Kidney capillary endothelial cell (primary cell): ENCODE measurements at places on chromosomes 1 and 21.
A peak's percentile ranks its signal among the peaks of the same experiment; 100 is the strongest.

- no peak for DNase-seq
Measured at GRCh38 chr1:89881415-89882058, 60.7 kb downstream of the LRRC8D start.

DNA sequence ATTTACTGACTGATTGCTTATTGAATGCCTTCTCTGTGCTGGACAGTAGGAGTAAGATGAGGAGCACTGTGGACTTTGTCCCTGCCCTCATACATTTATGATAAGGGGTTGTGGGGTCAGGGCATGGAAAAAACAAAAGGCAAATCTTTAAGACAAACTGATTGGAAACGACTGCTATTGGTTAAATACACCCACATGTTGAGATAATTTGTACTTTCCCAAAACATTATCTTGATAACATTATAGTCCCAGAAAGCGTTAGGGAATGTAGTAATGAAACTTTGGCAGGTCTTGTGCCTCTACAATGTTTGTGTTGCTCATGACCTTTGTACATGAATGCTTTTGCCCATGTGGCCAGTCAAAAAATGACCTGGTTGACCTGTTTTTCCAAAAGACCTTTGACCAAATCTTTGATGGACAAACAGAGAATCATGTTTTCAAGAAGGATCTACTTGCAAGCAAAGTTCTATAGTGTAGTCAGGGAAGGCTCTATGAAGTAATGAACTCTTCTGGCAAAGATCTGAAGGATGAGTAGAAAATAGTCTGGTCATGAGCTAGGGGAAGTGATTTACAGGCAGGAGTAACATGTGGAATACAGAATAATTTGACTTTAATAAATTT lies 50.9 kb downstream of the LEPR start:
- DNase-seq = no peak

GRCh38 chr21:46585191-46585953 lies 19.5 kb downstream of the S100B start:
- no peak for DNase-seq

DNA sequence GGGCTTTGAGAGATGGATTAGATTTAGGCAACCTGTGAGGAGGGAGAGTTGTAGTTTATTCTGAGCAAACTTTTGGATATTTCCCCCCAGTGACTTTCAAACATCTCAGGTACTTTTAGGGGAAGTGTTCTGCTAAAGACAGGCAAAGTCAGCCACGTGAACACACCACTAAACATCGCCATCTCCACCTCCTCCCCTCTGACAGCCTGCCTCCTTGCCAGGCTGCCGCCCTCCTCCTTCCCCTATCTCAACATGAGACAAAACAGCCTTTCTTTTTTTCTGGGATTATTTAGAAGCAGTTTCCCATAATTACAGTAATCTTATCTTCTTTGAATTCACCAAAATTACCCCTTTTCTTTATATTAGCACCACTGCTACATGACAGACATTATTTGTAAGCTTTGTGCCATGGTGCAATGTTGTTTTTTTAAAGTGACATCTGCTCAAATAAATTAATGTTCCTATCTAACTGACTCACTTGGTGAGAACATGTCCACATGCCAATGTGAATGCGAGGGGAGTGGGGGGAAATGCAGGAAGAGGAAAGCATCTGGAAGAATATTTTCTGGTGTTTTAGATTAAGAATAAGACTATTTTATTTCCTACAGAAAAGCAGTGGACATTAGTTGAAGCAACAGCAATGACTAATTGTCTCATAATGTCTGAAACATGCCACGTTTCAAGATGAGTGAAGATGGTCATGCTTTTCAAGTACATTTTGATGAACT lies 147.8 kb upstream of the ATP1B1 start:
- peak; percentile 7 for DNase-seq

GRCh38 chr1:240722788-240723187 lies 110.8 kb upstream of the GREM2 start:
- DNase-seq = no peak

DNA sequence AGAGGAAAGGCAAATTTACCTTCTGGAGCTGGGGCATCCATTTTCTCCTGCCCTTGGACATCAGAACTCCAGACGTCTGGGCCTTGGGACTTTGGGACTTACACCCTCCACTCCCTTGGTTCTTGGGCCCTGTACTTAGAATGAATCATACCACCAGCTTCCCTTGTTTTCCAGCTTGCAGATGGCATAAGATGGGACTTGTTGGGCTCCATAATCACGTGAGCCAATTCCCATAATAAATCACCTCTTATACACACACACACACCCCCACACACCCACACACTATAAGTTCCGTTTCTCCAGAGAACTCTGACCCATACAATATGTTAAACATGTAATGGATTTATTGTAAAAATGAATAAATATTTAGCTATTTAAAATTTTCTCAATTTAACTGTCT lies 185.7 kb downstream of the GIPC2 start:
- no peak for DNase-seq

GRCh38 chr1:195236991-195237889 lies 1371.0 kb downstream of the KCNT2 start:
- no peak for DNase-seq

DNA sequence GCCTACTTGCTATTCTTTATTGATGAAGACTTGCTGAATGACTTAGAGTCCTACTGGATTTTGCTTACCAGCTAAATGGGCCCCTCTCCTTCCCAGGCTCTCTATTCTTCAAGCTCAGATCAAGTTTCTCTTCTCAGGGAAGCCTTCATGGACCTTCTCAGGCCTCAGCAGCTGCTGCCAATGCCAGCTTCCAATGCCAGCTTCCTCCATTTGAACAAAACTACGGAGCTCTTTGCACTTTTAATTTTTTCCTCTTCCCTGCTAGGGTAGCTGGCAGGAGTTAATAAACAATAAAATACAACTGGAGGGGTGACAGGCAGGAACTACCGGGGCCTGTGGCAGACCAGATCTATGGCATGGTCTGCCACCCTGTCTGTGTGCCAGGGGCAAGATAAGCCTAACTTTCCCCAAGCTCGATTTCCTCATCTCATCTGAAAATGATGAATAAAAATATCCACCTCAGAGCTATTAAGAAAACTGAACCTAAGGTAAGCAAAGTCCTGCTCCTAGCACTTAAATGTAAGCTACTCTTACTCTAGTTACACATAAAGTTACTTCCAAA lies 995 bp upstream of the IPO13 start:
- DNase-seq = no peak

- no peak for DNase-seq
Measured at GRCh38 chr1:247557926-247558674, 9.2 kb downstream of the GCSAML start.

DNA sequence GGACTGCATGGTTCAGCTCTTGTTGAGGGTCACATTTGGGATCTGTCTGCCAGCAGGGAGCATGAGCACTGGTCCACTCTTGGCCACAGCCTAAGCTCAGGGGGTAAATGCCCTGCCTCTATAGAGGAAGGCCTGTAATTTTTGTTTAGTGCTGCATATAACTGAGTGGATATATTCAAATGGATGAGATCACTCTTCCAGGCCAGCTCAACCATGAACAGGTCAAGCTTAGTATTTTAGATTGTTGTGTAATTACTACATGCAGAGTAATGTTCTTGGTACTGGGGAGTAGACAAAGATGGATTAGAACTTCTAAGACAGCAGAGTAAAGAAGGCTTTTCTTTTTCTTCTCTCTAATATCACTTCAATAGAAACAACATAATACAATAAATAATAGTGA lies 376.9 kb downstream of the GPATCH2 start:
- DNase-seq = no peak

GRCh38 chr1:33022650-33023200 lies 14.0 kb downstream of the AK2 start:
- DNase-seq = no peak

GRCh38 chr1:178277793-178278530 lies 184.1 kb downstream of the RASAL2 start:
- DNase-seq = no peak

DNA sequence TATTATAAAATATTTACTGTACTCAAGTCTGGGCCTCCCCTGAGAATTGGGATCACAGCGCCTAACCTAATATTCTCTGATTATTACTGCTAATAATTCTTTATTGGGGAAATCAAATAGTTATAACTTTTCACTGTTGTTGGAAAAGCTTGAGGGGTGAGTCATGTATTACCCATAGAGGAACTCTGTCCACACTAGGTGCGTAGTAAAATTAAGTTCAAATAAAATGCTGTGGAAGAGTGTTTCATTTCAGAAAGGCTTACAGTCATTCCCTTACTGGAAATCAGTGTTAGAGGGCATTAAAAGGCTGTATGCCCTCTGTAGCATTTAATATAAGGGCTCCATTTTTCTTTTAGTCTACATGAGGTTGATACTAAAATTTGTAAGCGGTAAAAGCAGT lies 135.0 kb upstream of the NFIA start:
- no peak for DNase-seq

- DNase-seq = no peak
Measured at GRCh38 chr21:27581168-27581567, 614.3 kb upstream of the ADAMTS5 start.

DNA sequence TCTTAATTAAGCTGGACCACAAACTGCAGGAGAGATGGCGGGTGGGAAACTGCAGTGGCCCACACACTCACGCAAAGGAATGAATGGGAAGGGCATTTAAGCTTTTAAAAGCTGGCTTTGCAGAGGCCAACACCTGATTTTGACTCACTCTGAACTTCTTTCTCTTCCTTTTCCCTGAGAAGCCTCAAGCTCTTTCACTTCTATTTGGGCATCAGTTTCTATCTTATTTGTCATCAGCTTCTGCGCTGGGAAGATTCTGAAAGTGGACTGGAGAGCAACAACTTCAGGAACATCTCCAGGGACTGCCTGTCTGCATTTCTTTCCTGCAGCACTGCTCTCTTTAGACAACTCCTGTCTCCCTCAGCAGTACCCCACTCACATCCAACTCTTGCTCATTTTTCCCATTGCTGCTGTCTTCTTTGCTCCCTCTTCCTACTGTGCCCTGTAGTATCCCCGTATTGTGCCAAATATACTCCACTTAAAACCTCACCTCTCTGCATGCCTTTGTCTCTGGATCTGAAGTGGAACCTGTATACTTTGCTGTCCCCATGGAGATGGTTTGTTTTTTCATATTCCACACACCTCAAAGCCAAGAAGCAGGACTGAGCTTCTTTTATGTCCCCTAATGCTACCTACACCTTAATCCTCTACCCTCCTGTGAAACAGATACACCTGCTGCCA lies 143.3 kb upstream of the JUN start:
- DNase-seq = no peak

DNA sequence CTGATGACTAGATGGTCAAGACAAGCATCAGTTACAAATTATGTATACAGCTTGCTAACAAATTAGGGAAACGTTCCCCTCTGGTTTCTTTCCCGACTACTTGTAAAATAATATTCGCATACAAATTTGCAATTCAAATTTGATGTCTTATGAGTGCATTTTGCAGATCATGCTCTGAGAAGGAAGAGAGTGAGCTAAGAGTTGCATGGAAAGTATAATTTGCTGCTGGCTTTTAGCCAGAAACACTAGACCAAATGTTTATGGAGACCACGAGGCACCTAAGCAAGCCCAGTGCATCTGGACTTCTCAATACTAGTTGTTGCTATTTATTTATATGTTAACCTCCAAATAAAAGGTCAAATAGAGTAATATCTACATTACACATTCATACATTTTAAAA lies 216.0 kb downstream of the SMYD3 start:
- no peak for DNase-seq

GRCh38 chr1:239315631-239316217 lies 70.6 kb upstream of the CHRM3 start:
- DNase-seq = no peak

DNA sequence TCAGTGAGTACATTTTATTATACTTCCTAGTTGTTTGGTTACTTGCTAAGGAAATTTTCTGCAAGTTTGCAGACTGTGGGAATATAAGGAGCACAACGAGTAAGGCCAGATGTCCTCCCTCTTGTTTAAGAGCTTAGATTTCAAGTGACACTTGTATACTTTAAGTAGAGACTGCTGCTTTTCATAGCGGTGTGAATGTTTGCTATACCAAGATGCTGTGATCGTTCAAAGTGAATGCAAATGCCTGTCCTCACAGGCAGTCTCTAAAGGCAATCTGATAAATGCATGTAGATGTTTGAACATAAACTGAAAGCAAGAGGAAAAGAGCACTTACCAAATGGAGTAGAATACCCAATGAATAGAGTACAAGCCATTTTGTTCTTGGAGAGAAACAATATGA lies 226.4 kb downstream of the NRIP1 start:
- no peak for DNase-seq

DNA sequence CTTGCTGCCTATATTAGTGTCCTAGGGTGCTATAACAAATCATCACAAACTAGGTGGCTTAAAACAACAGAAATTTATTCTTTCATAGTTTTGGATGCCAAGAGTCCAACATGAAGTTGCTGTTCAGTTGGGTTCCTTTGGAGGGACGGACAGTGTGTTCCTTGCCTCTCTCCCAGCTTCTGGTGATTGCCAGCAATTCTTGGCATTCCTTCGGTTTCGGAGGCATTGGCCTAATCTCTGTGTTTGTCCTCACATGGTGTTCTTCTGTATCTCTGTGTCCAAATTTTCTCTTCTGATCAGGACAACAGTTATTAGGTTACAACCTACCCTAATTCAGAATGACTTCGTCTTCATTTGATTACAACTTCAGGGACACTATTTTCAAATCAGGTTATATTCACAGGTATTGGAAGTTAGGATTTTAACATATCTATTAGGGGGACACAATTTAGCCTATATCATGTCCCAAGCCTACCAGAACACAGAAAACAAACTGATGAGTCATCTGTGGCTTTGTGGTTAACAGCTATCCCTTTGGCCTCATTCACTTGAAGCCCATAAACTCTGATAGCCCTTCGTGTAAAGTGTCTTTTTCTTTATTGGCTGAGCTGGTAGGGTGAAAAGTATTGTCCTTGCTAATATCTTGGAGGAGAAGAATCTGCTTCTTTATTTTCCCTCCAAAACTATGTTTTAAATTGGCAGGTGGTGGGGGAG lies 83.2 kb upstream of the PAPPA2 start:
- no peak for DNase-seq

- DNase-seq = no peak
Measured at GRCh38 chr1:10578070-10578469, 103.3 kb downstream of the PEX14 start.

- DNase-seq = no peak
Measured at GRCh38 chr1:7186382-7187111, 401.3 kb downstream of the CAMTA1 start.

DNA sequence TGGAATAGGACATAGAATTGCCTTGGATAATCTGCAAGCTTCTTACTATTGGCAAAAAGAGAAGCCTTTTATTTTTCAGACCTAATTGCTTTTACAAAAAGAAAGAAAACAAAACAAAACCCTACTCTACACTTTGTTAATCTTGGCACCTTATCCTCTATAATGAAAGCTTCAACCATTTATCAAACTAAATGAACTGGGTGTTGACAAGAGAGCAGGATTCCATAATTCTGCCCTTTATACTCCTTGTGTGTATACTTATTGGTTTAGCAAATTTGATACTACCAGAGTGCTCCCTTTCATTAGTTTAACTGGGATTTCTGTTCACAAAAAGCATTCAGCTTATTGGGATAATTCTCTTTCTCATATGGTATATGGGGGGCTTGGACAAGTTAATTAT lies 3.0 kb upstream of the TMCC2 start:
- no peak for DNase-seq
